HepG2 (cell line): ENCODE measurements at places on chromosomes 4 and X. TPM values are rescaled to one million over a fixed set of nuclear protein-coding genes. Genes with fewer than 3 reads are reported as not detected.
A peak's percentile ranks its signal among the peaks of the same experiment; 100 is the strongest.

GRCh38 chr4:189022440-189023035 lies 883.3 kb downstream of the TRIML1 start:
- no peak for DNase-seq

DNA sequence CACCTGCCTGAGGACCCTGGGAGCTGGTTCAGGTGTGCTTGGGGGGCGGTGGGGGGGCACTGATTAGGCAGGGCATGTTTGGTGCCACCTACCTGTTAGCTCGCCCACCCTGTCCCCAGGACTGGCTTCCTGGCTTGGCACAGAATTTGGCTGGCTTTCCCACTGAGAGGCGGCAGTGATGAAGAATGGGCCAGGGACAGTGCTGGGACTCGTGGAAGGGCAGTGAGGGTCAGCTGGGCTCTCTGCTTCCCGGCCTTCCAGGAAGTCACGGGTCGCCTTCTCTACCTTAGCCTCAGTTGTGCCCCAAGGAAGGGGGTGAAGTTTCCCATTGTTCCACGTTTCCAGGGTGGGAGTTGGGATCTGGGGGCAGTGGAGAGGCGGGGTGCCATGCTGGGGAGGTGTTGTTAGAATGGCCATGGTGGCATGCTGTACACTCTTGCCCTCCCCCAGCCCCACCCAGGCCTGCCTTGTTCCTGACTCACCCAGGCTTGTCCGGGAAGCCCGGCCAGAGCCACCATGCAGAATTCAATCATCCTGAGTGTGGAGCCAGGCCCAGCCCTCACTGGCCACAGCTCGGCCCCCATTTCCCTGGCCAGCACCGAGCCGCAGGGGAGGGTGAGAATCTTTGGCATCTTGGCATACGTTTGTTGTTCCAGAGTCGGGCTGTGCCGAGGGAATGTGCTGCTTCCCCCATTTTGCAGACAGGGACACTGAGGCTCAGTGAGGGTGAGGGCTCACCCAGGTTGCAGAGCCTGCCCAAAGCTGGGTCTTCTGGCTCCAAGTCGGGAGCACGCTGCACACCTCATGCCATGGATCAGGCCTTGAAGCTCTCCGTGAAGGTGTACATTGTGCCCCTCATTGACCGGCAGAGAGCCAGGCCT lies 21.9 kb upstream of the GPR78 start:
- no peak for DNase-seq

GRCh38 chrX:63400340-63400739 lies 49.2 kb upstream of the SPIN4 start:
- no peak for DNase-seq

DNA sequence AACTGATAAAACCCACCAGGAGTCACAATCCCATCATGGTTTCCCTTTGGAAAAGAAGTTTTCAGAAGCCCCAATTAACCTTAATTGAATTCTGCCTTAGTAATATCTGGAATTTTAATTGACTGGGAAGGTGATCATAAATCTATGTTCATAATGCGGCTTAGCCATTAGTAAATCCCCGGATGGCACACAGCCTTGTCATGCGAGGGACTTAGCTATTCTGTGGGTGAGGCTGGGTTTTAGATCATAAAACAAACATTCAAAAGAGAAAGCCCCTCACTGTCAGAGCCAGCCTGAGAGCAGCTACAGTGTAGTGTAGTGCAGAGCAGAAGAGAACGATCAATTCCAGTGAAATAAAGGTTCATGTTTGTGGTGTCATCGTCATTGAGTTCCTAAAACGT lies 124.0 kb upstream of the NOCT start:
- DNase-seq, result no peak

DNA sequence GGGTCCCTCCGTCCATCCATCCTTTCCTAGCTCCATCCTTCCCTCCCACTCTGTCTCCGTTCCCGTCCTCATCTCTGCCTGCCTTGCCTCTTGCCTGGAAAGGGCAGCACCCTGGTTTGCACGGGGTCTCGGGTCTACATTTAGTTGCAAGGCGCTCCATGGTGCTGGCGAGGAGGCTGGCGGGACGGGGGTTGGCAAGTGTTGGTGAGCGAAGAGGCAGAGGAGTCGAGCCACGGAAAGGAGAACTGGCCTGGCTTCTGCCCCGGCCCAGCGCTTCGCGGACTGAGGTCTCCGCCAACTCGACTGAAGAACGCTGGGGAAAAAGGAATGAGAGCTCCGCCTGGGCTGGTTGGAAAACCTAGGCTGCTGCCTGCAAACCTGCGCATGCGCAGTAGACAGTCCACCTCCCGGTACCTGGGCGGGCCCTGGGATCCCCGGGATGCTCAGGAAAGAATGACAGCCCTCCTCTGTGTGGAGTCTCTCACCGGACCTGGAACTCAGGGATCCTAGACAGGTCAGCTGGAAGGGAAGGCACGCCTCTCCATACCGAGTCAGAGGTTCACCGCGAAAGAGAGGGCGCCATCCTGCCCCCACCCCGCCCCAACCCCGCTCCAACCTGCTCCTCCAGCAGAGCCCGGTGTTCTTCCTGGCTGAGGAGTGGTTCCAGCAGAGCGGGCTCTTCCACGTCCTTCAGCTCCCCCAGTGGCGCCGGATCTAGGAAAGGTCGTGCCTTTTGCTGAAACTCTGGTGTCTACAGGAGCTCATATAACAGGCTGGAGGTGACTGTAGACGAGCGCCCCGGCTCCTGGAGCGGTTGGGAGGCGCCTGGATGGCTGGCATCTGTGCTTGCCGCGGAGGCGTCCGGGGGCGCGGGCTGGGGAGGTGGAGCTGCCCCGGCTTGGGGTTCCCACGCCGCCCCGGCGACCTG lies 6.0 kb downstream of the FRG2 start:
- peak; percentile 24 for DNase-seq

ADH1C gene
- not detected in 2 replicates for total RNA-seq

DNA sequence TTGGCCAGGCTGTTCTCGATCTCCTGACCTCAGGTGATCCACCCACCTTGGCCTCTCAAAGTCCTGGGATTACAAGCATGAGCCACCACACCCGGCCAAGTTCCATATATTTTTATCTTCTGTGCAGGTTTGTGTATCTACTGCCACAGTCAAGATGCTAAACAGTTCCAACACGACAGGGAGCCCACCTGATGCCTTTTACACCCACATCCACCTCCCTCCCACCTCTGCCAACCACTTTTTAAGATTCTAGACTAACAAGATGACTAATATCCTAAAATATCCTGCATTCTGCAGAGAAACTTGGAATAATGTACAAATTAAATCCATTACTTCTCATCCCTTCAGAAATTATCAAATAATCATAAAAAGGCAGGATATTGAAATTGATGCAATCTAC lies 19.3 kb upstream of the RPL34 start:
- no peak for DNase-seq

- DNase-seq, result no peak
Observed at GRCh38 chr4:7337196-7338058, 97.3 kb downstream of the PSAPL1 start.

GRCh38 chrX:73668779-73669178 lies 105.8 kb downstream of the CHIC1 start:
- DNase-seq, result no peak

DNA sequence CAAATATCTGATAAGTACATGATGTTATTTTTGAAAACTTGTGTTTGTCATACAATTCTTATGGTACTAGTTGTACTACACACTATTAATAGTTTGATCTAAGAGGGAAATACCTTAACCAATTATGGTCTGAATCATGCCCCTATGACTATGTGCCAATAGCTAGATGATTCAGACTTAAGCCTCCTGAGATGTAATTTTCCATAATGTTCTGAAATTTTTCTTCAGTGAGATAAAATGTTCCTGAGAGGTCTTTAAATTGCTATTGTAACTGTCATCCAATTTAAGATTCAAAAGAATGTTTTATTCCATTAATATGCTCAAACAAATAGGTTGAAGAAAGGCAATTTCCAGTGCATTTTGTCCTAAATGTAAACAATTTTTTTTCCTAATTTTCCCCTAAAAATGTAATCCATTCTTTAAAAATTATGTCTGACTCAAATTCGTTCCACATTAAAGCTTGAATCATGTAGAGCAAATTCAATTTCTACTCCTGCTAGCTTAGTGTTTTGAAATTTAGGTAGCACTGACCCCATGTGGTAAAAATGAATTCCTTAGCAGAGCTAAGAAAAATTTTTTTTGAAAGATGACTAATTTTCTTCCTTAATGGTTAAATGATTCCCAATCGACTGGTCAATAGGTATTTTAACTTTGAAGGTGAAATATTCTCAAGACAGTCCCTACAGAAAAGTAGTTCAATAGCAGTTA lies 49.1 kb downstream of the APOOL start:
- no peak for DNase-seq

DUSP9 gene
- 357 and 435 TPM in 2 replicates for total RNA-seq

DNA sequence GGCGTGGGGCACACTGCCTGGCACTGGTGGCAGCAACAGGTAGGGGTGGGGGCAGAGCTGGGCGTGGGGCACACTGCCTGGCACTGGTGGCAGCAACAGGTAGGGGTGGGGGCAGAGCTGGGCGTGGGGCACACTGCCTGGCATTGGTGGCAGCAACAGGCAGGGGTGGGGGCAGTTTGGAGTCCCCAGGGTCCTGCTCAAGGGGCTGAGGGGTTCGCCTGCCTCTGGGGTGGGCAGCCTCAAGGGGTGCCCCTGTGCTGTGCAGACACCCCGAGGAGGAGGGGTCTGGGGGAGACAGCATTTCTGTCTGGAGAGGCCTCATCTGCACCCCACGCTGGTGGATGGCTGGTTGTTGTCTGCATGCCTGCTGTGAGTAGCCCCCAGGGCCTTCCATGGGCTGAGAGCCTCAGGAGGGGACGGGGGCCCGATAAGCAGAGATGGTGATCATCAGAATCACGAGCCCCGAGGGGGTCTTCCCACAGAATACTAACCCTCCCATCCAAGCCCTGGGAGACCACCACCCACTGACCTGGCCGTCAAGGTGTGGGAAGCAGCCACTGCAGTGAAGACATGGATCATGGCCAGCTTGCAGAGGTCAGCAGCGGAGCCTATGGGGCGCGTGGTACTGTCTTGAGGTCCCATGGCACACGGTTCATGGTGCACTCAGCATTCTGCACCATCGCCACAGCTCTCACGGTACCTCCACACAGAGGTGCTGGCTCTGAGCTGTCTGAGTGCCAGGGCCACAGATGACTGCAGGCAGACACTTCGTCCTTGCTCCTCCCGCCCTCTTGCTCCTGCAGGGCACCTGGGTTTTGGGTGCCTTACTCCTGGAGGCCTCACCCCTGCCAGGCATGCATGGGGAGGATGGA lies 21.5 kb downstream of the NAT8L start:
- no peak for DNase-seq

GRCh38 chr4:153522802-153523094 lies 56.6 kb downstream of the TMEM131L start:
- DNase-seq, result no peak

MBTPS2 gene
- total RNA-seq, result 5.7 and 7.7 TPM in 2 replicates

GRCh38 chrX:69088171-69088938 lies 76.9 kb downstream of the PJA1 start:
- no peak for DNase-seq

DNA sequence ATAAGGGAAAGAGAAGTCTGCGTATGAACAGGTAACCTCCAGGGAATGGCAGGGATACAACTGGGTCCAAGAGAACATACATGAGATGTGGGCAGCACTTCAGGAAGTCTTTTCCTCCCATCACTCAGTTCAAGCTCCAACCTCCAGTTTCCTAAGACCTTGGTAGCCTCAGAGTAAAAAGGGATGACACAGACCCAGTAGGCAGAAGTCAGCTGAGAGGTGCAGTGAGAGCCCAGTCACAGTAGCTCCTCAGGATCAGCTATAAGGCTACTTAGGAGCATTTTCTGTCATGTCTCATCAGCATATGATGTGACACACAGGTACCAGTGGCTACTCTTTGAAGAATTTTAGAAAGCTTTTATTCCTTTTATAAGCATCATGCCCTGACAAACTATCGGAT lies 12.5 kb upstream of the STS start:
- DNase-seq, result no peak

DNA sequence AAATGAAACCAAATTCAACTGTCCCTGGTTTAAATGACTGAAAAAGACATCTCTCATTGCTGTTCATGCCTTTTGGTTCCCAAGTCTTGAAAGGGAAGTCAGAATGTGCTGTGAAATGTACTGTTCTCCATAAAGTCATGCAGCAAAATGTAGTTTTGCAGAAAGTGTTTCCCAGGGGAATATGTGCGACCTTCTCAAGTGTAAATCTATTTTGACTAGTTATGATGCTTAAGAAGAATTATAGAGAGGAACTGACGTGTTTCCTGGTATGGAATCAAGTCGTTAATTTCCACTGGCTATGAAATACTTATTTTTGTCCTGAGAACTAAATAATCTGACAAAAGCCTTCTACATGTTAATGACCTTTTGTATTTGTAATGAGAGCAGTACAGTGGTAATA lies 223.1 kb downstream of the CLCN4 start:
- DNase-seq, result no peak

GRCh38 chr4:137514406-137515111 lies 17.7 kb downstream of the PCDH18 start:
- no peak for DNase-seq

- no peak for DNase-seq
Observed at GRCh38 chrX:125203737-125204578, 115.7 kb upstream of the TEX13C start.

DNA sequence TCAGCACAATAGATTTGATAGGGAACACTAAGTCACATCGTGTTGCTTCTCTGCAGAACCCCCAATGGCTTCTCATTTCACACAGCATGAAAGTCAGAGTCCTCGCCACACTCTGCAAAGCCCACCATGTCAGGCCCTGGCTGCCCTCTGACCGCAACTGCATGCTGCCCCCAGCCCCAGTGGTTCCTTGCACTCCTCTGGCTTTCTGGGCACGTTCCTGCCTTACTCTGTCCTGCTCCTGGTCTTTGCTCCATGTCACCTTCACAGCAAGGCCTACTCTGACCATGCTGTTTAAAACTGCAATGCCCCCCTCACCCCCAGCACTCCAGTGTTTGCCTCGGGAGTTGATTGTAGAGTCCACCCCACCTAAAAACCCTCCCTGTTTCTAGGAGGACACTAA lies 78.1 kb downstream of the EVC start:
- no peak for DNase-seq

GRK4 gene
- total RNA-seq, result 2.0 and 2.5 TPM in 2 replicates

- DNase-seq, result peak; percentile 61
Observed at GRCh38 chrX:45849261-45849862, 648.7 kb upstream of the DIPK2B start.

ACTRT1 gene
- total RNA-seq, result not detected in 2 replicates

SOWAHB gene
- 0.27 and 0.51 TPM in 2 replicates for total RNA-seq

VCX3A gene
- total RNA-seq, result not detected in 2 replicates

DNA sequence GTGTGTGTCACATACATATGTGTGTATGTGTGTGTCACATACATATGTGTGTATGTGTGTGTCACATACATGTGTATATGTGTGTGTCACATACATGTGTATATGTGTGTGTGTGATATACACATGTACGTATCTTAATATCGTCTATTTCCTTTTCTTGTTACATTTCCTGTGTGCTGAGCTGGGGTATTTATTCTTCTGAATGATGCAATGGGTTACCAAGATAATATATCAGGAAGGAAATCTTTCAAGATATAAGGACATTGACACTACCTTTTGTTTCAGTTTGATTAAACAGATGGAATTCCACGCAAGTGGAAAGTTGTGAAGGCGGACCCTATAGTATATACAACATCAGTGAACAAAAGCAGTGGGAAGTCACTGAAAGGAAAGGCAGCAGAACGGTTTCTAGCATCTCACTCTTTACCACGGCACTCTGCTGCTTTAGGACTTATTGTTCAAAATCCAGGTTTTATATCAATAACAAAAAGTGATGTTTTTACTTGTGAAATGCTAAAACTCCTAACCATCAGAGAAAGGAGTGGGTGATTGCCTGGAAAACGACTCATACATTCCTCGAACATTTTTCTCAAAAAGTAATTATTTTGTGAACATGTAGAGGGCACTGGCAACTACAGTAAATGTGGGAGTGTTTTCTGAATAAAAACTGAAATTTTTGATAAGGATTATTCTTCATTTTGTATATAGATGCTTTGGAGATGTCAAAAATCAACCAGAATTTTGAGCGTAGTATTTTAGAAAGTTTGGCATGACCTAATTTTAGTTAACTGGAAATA lies 43.1 kb upstream of the IL21 start:
- DNase-seq, result no peak

CCDC110 gene
- total RNA-seq, result not detected in 2 replicates
